ENCODE measurements at places on chromosomes 5 and 9.

- no peak for DNase-seq
Measured at GRCh38 chr5:149757197-149757947, 27.3 kb downstream of the PPARGC1B start.

GRCh38 chr5:170327829-170328228 is 30.3 kb upstream of the LCP2 start:
- DNase-seq = no peak

DNA sequence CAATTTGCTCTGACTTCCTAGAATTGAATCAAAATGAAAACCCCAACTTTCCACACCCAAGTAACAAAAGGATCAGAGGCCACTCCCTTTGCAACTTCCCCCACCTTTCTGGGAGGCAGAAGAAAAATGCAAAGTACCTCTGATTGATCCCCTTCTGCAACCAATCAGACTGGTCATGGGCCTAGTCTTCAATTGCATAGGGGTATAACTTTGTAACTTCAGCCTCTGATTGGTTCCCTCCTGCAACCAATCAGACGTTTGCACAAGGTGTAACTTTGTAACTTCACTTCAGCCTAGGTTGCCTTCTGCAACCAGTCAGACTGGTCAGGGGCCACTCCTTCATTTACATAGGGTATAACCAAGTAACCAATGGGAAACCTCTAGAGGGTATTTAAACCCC is 38.3 kb upstream of the CNOT6 start:
- DNase-seq = no peak

- no peak for DNase-seq
Measured at GRCh38 chr5:109533751-109534272, 124.0 kb upstream of the PJA2 start.

GRCh38 chr5:150075233-150075632 is 11.1 kb downstream of the CSF1R start:
- DNase-seq = no peak

- DNase-seq = no peak
Measured at GRCh38 chr9:125580701-125581286, 126.2 kb downstream of the MAPKAP1 start.

DNA sequence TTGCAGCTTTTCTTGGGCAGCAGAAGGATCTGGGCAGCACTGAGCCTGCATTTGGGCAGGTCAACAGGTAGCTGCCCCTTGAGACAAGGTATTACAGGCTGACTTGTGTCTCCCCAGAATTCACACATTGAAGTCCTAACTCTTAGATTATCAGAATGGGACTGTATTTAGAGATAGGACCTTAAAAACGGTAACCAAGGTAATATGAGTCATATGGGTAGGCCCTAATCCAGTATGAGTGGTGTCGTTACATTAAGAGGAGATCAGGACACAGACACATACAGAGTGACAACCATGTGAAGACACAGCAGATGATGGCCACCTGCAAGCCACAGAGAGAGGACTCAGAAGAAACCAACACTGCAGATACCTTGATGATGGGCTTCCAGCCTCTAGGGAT is 3.2 kb downstream of the C1QTNF2 start:
- DNase-seq = no peak

DNA sequence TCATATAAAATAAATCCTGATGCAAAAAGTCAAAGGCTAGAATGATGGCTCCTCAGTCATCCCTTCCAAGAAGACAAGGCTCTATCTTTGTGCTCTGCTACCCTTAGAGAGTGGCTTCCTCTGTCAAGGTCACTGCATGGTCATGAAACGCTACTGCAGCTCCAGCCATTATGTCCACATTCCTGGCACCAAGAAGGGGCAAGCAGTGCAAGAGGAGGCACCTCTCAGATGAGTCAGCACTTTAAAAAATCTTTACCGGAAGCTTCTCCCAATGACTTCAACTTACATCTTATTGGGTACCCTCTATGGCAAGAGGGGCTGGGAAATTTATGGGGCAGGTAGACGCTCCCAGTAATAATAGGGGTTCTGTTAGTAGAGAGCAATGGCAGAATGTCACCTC is 129.5 kb upstream of the CPEB4 start:
- no peak for DNase-seq

GRCh38 chr9:105854783-105855724 is 160.7 kb downstream of the TMEM38B start:
- no peak for DNase-seq

GRCh38 chr5:8585230-8586018 is 716.5 kb downstream of the MTRR start:
- no peak for DNase-seq

DNA sequence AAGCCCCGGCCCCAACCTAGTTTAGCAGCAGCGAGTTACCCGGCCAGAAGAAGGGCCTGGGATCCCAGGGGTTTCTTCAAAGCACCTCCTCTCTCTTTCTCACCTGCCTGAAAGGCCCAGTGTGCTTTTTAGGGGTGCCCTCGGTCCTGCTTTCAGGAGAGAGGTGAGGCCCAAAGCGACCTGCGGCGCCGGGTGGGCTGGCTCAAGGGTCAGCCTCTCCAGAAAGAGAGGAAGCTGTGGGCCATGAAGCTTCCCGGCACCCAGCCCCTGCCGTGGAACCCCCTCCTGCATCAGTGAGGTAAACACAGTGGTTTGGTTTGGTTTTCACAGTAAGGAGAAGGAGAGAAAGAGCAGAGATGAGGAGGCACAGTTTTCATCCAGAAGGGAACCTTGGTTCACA is 4.3 kb downstream of the FOXB2 start:
- DNase-seq = no peak

GRCh38 chr5:44887722-44888121 is 79.0 kb downstream of the MRPS30 start:
- no peak for DNase-seq

DNA sequence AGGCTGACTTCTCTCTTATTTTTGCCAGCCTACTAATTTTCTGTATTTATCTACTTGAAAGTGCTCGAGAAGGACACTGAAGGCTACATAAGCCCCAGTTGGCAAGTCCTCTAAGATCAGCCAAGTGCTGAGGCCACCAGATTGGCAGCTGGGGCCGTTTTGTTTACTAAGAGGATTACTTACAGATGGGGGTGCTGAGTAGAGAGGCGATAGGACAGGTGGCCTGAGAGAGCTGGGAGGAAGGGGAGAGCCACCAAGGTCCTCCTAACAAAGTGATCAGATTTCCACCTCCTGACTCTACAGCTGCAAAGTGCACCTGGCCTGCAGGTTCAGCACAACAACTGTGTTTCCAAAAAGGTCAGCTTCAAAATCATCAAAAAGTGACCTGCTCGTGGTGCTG is 32.9 kb downstream of the FRMD3 start:
- no peak for DNase-seq

GRCh38 chr5:164627021-164627420 is 1121.6 kb downstream of the MAT2B start:
- DNase-seq = no peak

GRCh38 chr5:172452398-172453205 is 1.7 kb downstream of the SH3PXD2B start:
- DNase-seq = no peak

DNA sequence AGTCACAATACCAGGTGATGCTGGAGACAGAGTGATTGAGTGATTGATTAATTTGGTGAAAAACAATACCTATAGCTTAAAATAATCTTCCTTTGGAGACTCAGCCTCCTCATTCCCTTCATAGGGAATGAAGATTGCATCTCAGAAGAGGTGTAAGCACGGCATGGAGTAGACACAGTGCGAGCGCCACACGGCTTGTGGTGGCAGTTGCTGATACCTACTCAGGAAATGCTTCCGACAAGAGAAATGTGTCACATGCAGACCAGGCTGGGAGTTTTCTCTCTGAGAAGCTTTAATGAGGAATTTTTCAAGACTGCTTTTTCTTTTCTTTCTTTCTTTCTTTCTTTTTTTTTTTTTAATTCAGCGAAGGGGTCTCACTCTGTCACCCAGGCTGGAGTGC is 211.8 kb upstream of the OTULINL start:
- DNase-seq = no peak

GRCh38 chr9:113738496-113738892 is 137.6 kb upstream of the ZNF618 start:
- no peak for DNase-seq

DNA sequence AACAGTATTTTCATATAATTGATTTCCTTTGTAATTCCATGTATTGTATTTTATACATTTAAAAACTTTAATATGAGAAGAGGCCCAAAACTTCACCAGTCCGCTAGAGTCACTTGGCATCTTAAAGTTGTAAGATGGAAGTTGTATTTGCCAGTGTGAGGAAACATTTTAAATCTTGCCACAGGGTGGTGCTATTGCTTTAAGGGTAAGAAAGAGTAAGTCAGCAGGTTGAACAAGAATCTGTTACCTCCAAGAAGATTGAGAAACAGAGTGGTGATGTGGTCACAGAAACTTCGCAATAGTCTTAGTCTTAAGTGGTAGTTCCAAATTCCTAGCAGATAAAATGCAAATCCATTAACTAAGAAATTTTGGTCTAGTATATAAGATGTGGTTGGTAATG is 39.8 kb upstream of the RANBP6 start:
- DNase-seq = no peak

GRCh38 chr5:139731281-139731680 is 64.3 kb upstream of the PSD2 start:
- DNase-seq = no peak

DNA sequence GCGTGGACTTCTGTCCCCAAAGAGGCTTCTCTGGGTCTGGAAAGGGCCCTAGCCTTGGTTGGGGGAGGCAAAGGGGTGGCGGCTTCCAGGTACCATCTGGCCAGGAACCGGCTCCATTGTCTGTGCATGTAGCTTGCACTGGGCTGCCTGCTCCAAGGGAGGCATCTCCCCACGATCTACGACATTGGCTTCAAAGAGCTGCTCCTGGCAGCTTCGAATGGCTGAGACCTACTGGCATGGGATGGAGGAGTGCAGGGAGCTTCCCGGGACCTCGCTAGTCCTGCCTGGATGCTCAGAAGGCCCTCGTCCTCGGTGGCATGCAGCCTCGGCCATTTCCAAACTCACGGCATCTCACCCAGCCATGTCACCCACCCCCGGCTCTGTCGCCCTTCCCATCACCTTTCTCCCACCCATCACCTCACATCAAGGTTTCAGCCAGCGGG is 137.8 kb downstream of the KCNIP1 start:
- no peak for DNase-seq

- no peak for DNase-seq
Measured at GRCh38 chr9:19208653-19209052, 21.8 kb upstream of the DENND4C start.

- DNase-seq = no peak
Measured at GRCh38 chr5:126481243-126481642, 58.0 kb downstream of the GRAMD2B start.

DNA sequence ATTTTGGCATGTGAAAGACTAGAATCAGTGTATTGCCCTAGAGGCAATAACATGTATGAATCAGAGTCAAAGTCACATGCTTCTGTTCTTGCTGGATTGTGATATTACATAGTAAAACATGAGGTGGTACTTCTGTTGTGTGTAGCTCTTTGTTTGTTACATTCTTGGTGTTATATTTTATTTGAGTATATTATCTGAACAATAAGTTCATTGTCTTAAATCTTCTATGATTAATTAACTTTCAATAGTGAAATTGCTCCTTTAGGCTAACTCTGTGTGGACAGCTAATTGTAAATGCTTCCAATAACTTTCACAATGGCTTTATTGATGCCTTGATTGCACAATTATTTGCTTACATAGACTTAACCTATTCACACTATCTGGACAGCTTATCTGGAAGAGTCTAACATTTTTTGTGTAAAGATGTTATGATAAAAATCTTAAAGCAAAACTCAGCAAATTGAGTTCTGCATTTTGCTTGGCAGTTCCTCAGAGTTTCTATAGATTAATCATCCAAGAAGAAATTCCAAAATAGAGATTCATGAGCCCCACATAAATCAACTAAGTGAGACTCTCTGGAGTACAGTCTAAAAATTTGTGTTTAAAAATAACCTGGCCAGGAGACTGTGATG is 239.6 kb upstream of the TUSC1 start:
- no peak for DNase-seq

DNA sequence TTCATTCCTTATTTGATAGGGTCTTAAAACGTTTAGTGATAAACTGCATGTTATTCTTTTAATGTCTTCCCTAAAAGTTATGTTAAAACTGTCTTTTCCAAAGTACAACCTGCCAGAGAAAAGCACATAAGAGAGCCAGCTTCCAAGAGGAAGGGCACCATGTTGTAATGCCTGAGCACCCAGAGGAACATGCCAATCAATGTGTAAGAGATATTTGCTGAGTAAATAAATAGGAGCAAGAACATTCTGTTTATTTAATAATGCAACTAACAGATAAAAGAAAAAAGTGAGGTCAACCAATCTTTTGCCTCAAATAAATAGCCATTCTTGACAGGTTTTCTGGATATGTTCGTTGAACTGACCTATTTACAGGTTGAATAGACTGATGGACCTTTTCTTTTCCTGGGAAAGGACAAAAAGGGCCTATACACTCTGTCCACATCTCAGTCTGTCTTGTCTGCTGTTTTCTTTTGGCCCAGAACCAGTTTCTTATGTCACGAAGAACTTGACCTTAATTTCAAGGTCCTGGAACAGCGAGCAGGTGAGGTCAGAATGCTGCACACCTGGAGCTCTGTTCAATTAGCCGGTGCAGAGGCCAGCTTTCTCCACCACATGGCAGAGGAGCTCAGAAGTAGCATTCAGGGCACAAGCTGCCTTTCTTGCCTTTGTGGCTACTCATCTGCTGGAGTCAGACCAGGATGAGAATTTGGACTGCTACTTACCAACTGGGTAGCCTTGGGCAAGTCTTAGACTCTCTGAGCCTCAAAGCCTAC is 77.7 kb downstream of the PLCXD3 start:
- no peak for DNase-seq

GRCh38 chr9:72592502-72593403 is 71.3 kb downstream of the TMC1 start:
- no peak for DNase-seq

- no peak for DNase-seq
Measured at GRCh38 chr5:146873186-146873917, 5.2 kb downstream of the PPP2R2B start.

DNA sequence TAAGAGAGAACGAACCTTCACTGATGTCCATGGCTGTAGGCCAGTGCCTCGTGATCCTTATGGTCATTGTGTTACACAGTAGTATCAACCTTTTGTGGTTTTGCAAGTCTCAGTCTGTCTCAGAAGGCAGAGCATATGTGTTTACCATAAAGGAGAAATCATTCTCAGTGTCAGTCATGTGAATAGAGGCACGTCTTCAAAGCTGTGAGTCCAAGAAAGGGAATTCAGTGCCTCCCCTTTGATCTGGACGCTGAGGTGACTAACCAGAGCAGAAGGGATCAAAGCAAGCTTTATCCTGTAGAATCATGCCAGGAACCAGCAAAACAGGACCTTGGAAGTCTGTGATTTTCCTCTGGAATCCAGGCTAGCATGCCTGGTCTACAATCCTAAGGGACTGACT is 433.9 kb downstream of the DNAH5 start:
- DNase-seq = no peak

DNA sequence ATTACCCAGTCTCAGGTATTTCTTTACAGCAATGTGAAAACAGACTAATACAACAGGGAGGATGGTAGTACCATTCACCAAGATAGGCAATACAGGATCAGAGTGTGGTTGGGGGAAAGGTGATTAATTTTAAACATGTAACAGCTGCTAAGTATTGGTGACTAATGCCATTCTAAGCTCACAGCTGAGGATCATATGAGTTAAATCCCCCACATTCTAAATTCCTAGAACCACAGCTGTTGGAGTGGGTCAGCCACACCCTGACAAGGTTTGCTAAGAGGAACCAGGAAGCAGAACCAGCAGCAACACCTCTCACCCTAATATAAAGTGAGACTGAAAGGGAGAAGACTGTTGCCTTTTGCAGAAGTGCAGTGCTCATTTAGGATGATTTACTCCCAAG is 24.8 kb downstream of the HSPB3 start:
- DNase-seq = no peak

GRCh38 chr9:97628668-97629067 is 4.5 kb downstream of the TSTD2 start:
- DNase-seq = no peak
